ENCODE measurements at places on chromosomes 11 and 22. TPM values are rescaled to one million over a fixed set of nuclear protein-coding genes. Genes with fewer than 3 reads are reported as not detected.

The PANX2 gene
- total RNA-seq = 0.59 TPM

The CSRP3 gene
- not detected for total RNA-seq

The ZNF280B gene
- total RNA-seq = 3.5 TPM

The IL18BP gene
- 30.7 TPM for total RNA-seq

The E2F8 gene
- not detected for total RNA-seq

The CCDC87 gene
- 0.39 TPM for total RNA-seq

The RIC8A gene
- 110 TPM for total RNA-seq

The PTPRCAP gene
- total RNA-seq = 266 TPM

The APOC3 gene
- not detected for total RNA-seq

The CENPM gene
- 30.7 TPM for total RNA-seq

The MYO7A gene
- 0.17 TPM for total RNA-seq

The C11orf97 gene
- not detected for total RNA-seq

The OR8D1 gene
- not detected for total RNA-seq

The CREBZF gene
- 109 TPM for total RNA-seq

The PRODH gene
- not detected for total RNA-seq
